ENCODE measurements at places on chromosomes 5 and 9.

DNA sequence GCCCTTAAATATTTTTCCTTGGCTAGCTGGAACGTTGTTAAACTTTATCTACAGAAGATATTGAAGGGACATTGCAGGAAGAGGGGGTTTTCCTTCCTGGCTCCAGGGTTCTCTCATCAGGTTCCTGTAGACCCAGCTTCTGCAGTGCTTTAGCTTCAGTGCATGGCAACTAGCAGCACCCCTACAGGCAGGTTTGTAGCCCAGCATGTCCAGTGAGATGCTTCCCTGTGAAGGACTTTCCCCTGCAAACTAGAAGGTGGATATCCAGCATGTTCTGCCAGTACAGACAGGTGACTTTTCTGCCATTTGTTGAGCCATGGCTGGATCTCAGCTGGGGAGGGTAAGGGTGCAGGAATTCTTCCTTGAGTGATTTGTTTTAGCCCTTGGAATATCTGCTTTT lies 10.4 kb downstream of the CCL28 start:
- DNase-seq = no peak

GRCh38 chr9:136881691-136882108 lies 4.6 kb upstream of the TRAF2 start:
- DNase-seq = no peak

GRCh38 chr5:71533142-71533541 lies 54.0 kb upstream of the MCCC2 start:
- DNase-seq = no peak

DNA sequence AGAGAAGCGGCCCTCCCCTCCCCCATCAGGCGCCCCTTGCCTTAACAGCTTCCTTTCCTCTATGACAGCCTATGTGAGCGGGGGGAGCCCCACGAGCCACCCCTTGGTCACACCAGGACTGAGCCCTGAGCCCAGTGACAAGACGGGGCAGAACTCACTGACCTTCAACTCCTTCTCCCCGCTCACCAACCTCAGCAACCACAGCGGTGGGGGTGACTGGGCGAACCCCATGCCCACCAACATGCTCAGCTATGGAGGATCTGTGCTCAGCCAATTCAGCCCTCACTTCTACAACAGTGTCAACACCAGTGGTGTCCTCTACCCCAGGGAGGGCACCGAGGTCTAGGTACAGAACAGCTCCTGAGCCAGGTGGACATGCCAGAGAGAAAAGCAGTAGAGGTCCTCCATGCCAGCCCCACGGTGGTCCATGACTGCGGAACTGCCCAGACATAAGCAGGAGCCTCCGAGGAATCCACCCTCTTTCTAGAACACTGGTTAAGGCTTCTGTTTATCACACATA lies 2.6 kb downstream of the FOXI1 start:
- DNase-seq = no peak

- no peak for DNase-seq
Observed at GRCh38 chr9:84300271-84300670, 40.3 kb downstream of the SLC28A3 start.

GRCh38 chr5:172245703-172246125 lies 37.9 kb downstream of the UBTD2 start:
- DNase-seq = no peak

- DNase-seq = no peak
Observed at GRCh38 chr5:140443-140829, 48.5 kb downstream of the PLEKHG4B start.

DNA sequence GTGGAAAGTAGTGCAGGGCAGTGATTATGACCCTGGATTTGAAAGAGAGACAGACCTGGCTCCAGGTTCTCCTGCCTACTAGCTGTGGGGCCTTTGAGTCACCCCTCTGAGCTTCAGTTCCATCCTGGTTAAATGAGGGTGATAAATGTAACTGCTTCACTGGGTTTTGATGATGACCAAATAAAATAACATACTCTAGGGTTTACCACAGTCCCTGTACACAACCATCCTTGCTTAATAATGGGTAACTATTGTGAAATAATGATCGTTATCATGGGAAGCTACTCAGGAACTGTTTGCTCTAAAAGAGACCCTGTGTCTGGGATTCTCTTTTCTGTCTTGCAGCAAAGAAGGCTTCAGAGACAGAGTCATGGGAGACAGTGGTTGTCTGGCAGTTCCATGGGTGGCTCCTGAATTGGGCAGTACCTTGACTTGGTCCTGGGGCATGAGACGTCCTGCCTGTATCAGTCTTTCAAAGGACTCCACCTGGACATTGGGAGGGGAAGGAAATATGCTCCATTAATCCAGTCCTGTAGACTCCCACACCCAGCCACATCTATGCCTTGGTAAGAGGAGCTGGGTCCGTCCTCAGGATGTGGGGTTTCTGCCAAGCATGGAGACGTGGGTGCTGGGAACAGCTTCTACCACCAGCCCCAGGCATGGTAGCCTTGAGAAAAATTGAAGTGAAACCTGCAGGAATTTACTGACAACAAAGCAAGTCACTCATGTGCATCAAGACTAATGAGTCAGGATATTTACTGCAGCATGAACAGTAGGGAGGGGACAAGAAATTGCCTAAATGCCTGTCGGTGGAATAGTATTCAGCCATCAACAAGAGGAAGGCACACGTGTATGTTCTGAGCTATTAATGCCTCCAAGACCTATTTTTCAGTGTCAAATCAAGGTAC lies 23.4 kb downstream of the AKNA start:
- no peak for DNase-seq

- DNase-seq = no peak
Observed at GRCh38 chr5:138900281-138900965, 25.3 kb upstream of the LRRTM2 start.

DNA sequence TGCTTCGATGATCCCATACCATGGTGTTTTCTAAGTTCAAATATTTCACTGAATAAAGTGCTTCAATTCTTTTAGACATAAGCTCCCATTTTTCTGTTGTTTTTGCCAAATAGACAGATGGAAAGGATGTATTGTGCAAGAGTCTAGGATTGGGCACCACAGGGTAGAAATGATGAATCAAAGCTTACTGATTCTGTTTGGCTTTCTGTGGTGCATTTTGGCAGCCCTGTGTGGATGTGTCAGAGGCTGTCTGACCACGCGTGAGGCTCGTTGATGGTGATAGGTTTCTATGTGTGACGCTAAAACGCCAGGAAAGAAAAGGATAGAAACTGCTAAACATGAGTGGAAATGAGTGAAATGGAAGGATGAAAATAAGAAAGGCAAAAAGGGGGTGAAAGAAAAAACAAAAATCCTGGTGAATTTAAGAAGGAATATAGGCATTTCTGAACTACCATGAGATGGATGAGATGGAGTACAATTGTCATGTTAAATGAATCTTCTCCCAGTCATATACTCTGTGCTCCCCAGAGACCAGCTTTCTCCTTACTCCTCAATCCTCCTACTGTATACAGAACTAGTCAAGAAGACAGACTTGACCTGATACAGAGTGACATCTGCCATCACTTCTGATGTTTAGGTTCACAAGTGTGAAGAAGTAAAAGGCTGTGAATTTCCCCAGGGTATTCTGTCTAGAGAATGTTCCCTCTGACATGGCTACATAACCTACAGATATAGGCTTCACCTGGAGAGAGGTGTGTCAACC lies 54.4 kb downstream of the ANKH start:
- no peak for DNase-seq

DNA sequence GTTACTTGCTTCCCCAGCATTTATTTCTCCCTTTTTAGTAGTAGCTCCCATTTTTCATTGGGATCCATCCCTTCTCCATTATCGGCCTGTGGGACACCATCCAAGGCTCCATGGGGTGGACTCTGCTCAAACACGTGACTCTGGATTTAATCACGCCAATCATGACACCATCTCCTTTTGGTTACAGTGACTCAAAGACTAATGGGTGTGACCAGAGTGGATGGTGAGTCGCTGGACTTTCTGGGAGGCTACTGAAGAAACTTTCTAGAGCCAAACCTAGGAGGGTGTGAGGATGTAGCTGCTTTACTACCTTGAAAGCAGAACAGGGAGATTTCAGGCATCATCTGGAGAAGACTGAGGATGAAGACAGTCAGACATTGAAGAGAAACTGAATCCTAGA lies 93.1 kb downstream of the PJA2 start:
- DNase-seq = no peak

- DNase-seq = no peak
Observed at GRCh38 chr9:132592451-132592850, 10.0 kb downstream of the BARHL1 start.

DNA sequence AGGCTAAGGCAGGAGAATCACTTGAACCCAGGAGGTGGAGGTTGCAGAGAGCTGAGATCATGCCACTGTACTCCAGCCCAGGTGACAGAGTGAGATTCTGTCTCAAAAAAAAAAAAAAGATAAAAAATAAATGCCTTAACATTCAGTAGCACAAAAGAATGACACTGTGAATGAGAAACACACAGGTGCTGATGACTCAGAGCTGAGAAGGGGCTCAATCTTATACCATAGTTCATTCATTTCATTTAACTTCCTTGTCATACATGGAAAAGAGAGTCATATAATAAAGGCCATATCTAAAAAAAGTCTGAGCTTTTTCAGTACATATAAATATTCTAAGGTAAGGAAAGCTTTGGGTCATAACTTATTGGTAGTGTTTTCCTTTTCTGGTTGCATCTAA lies 40.6 kb downstream of the WWC1 start:
- no peak for DNase-seq

- no peak for DNase-seq
Observed at GRCh38 chr5:4907571-4907970, 232.6 kb upstream of the ADAMTS16 start.

DNA sequence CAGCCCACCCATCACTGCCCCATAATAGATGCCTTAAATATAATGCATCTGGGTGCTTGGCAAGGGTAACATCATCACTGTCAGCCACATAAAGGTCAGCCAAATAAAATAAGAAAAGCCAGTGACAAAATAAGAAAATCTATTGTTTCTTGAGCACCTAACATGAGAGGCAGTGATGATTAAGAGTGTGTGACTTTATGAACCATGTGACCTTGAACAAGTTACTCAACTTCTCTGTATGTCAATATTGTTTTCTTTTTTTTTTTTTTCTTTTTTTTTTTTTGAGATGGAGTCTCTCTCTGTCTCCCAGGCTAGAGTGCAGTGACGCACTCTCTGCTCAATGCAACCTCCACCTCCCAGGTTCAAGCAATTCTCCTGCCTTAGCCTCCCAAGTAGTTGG lies 98.7 kb downstream of the CDK5RAP2 start:
- no peak for DNase-seq

DNA sequence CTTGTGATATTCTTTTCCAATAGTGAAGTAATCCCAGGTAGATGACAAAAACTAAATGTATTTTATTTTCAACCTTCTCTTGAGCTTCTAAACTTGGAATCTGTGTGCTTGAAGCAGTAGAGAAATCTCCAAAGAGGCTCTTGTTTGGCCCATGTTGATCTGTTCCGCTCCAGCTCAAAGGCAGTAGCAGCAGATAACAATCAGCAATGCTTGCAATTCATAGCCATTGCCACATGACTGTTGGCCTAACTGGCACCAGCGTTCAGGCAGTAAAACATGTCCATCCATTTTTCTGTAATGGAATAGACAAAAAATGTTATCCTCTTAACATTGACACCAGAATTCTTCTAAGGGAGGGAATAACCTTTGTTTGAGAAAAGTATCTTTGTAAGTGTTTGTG lies 270.7 kb upstream of the MSX2 start:
- DNase-seq = no peak

DNA sequence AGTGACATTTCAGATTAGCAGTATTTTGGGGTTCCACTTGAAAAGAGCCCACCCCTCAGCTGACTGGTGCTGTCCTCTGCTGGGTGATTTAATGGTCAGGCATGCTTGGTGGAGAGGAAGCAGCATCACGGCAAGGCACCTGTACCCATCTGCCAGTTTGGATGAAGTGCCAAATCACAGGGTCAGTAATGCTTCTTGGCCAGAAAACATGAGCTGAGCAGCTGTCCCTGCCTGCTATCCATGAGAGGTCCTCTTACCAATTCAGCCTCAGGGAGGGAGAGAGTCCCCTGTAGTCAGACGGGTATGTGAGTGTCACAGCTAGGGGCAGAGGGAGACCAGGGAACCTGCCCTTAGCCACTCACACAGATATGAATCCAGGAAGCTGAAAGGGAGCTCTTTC lies 137.9 kb downstream of the SEC61B start:
- DNase-seq = no peak

- no peak for DNase-seq
Observed at GRCh38 chr5:28548856-28549255, 1510.5 kb upstream of the CDH9 start.

GRCh38 chr5:61486476-61486875 lies 154.4 kb downstream of the ZSWIM6 start:
- no peak for DNase-seq

GRCh38 chr5:39584927-39585326 lies 160.1 kb upstream of the DAB2 start:
- no peak for DNase-seq

Measured in cortex of kidney (tissue), 1 donor.